Cardiac septum (tissue), 1 donor: ENCODE measurements at places on chromosomes 4 and X. TPM values are rescaled to one million over a fixed set of nuclear protein-coding genes. Genes with fewer than 3 reads are reported as not detected.

UGT8 gene
- 0.32 TPM for total RNA-seq

GRCh38 chrX:110541266-110541665 lies 182.6 kb downstream of the RTL9 start:
- DNase-seq = no peak

- DNase-seq = no peak
These were observed 1497.3 kb downstream of the STIM2 start for GRCh38 chr4:28357990-28358389.

DNA sequence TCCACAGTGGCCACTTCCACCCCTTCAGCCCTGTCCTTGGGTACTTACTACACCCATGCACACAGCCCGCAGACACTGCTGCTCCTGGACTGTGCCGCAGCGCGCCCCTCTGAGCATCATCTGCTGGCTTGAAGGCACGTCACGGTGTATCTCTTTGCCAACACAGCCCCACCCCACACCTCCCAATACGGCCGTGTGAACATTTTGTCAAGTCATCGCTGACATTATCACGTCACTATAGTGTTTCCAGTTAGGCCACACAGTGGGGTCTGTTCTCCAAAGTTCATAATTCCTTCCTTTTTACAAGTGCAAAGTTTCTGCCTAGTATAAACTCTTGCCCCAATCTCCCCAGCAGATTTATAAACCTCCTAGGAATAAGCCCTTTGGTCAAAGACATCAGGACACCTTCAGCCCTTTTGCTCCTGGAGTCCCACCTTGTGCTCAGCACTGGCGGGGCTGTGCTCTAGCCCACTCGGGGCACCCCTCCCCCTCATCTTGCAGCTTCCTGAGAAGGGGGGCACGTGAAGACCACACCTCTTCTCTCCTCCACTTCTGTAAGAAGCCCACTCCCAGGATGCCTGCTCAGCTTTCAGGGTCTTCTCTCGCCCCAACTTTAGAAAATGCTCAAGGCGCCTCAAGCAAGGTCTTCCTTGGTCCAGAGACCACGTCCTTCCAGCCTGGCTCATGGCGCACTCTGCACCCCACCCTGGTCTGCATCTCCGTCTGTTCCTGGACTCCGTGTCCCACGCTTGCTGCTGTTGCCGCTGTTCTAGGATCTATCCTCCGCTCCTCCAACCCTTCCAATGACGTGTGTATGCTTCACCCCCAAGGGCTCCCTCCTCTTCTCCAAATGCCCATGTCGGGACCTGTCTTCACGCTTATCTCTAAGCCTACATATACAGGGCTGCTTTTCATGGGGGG lies 7.2 kb downstream of the FAM53A start:
- no peak for DNase-seq

GRCh38 chrX:41043674-41044345 lies 41.4 kb upstream of the USP9X start:
- no peak for DNase-seq

DNA sequence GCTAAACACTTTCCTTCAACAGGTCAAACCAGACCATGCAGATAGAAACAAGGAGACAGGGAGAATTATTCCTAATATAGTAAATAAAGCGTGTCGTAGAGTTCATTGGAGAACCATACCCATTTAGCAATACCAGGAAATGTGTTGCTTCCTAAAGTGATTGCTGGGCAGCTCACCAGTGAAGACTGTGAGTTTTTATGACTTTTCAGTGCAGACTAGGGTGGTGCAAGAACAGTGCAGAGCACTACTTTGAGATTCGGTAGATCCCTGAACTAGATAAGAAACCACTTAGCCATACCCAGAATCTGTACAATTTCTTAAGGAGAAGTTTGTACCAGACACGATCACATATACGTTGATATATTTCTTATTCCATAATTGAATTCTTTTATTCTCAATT lies 87.4 kb downstream of the EMCN start:
- no peak for DNase-seq

DNA sequence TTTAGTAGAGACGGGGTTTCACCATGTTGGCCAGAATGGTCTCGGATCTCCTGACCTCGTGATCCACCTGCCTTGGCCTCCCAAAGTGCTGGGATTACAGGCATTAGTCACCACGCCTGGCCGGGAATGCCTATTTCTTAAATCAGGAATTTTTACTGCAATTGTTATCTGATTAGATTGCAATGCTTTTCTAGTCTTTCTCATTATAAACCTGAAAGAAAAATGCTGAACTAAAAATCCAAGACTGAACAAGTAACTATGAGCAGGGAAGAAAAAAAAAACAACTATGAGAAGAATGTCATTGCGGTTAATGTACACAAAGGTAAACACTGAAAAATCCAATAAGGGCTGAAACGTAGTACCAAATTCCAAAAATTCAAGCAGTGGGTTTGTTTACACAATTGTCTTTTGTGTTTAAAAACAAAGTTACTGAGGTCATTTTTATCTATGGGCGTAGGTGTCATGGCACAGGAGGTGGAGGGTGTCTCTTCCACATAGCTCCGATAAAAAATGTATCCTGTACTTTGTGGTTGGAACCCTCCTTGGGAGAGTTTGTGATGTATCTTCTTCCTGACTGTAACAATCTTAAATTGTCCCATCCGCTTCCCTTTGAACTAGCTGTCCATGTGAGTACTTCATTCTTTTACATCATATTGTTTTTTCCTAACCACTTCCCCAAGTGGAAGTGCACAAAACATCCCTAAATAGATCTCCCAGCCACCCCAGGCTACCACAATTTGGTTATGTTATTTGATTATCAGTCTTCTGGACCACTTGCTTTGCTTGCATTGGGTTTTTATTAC lies 11.1 kb upstream of the TMEM156 start:
- DNase-seq = no peak

- DNase-seq = no peak
These were observed 7.2 kb downstream of the HTR2C start for GRCh38 chrX:114591121-114591520.
